ENCODE measurements at places on chromosomes 2 and 18. TPM values are rescaled to one million over a fixed set of nuclear protein-coding genes. Genes with fewer than 3 reads are reported as not detected.

Gene GREB1L
- not detected for total RNA-seq

GRCh38 chr18:6355789-6356589, 58.7 kb downstream of the L3MBTL4 start:
- no peak for DNase-seq

Gene COLEC12
- total RNA-seq: not detected

DNA sequence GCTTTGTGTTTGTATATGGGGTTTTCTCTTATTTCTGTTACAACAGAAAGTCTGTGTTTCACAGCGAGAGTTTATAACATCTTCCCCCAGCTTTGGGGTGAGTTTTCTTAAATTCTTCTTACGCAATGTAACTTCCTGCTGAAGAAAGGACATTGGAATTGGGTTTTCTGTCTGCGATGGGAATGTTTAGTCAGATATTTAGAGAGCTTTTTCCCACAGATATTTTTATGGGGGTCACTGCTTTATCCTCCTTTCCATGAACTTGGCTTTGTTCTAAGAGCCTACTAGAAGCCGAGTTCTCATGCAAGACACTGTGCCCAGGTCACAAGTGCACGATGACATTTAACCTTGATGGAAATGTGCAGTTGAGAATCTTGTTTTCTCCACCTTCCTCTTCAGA, 22.1 kb downstream of the B3GNT2 start:
- DNase-seq: no peak

GRCh38 chr2:65292106-65292400, 64.4 kb downstream of the ACTR2 start:
- DNase-seq: no peak

DNA sequence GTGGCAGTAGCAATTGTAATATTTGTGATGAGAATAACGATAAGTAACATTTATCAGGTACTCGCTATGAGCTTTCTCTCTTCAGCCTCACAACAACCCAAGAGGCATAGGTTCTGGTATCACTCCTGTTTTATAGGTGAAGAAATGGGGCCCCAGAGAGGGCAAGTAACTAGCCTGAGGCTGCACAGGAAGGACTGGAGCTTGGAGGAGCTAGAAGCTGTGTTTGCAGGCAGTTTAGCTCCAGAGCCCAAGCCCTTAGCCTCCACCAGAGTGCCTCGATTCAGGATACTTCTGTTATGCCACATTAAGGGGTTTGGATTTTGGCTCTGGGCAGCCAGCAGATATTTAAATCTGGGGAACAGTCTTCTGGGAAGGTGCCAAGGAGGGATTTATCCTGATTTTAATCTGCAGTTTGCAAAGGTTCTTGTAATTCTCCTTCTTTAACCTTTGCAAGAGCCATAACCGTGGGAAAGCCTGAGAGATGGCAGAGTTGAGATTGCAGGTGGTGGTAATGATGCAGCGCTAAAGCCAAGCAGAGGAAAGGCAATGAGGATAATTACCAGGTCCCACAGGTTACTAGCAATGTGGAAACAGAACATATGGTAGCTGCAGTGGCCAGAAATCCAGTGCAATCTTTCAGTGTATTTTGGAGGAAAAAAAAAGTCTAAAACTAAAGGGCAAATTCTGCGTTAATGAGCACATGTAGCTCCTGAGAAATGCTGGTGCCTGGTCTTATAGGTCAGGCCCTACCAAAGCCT, 9.1 kb downstream of the MOCOS start:
- no peak for DNase-seq

GRCh38 chr2:19169134-19169768, 189.2 kb downstream of the OSR1 start:
- no peak for DNase-seq

DNA sequence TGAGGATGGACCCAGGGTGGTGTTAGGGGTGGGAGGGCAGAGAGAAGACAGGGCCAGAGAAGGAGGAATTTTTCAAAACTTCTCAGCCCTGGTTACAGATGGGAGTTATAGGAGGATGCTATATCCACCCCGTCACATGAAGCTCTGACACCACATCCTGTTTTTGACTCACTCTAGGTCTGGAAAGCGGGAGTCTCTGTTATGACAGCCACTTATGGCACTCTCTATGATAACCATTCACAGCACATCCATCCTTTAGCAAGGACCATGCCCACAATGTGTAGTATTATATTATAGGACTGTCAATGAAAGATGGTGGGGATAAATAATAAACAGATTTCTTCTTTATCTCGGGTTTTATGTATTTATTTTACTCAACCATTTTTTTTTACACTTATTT, 461.2 kb downstream of the CDH2 start:
- DNase-seq: no peak

GRCh38 chr2:234957834-234958135, 6.0 kb downstream of the SH3BP4 start:
- no peak for DNase-seq

- no peak for DNase-seq
These were observed 186.8 kb upstream of the SMAD7 start for GRCh38 chr18:49137585-49137984.

DNA sequence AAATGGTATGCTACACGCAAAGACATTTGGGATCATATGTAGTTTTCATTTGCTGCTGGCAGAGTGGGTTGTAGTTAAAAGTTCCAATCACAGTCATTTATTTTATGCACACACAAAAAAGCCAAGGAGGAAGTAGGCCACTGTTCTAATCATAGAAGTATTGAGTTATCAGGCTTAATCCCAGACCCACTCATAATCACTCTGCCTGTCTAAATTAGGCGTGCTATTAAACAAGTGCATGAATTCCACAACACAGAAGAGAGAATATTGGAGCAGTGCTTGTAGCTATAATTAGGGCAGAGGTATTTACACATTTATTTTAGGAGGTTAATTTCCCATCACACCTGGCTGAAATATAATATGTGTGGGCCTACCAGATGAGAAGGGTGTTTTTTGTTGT, 65.7 kb upstream of the FIGN start:
- DNase-seq: no peak

Gene SH2D6
- total RNA-seq: 0.33 TPM

Gene PLEKHA3
- 29.3 TPM for total RNA-seq

DNA sequence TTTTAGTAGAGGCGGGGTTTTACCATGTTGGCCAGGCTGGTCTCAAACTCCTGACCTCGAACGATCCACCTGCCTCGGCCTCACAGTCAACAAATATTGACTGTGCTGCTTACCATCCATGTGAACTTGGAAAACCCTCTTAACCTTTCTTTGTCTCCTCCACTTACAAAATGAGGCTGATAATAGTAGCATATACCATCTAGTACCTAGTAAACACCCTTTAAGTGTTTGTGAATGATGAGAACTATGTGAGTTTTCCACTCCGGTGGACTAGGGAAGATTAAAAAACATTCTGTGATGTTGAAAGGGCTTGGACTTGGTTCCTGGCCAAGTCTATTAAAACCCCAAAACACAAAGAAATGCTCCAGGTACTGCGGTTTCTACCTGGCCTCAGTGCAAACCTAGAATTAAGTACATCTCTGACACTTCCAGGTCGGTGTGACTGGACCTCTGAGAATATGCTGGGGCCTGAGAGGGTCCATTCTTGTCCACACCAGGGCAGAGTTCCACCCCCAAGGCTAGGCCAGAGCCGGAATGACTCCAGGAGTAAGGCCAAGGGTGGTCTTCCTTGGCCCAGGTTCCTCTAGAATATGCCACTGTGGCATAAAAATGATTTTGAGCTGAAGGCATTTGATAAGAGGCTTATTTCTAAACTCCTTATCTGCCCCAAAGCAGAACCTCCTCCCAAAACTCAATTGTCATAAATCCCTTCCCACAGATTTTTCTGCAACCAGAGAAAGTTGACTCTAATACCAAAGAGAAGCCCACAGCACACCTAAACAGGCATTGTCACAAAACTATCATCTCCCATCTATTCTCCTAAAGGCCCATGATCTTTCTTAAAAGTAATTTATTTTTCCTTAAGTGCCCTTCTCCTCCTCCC, 217.5 kb downstream of the TGIF1 start:
- DNase-seq: no peak

Gene RAMP1
- not detected for total RNA-seq

DNA sequence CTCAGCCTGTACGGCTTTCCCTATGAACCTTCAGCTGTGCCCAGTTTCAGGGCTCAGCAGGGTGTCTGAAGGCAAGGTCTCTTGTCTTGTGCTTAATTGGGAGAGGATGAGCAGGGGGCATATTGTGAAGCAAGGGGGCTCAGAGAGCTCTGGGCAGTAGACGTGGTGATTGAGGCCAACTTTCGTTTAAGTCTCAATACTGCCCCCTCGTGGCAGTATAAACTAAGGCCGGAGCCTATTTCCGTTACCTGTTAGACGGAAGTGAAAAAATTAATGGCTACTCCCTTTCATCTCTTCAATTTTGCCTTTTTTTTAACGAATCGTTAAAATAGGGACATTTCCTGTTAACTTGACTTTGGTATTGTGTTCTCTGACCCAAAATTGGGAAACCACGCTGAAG, 193.4 kb downstream of the TDRD15 start:
- DNase-seq: no peak

- DNase-seq: peak; percentile 13
These were observed 264.7 kb upstream of the ID2 start for GRCh38 chr2:8416849-8417832.

- no peak for DNase-seq
These were observed 255.3 kb downstream of the ZNF385B start for GRCh38 chr2:179606141-179606540.

Gene CABYR
- 1.2 TPM for total RNA-seq

DNA sequence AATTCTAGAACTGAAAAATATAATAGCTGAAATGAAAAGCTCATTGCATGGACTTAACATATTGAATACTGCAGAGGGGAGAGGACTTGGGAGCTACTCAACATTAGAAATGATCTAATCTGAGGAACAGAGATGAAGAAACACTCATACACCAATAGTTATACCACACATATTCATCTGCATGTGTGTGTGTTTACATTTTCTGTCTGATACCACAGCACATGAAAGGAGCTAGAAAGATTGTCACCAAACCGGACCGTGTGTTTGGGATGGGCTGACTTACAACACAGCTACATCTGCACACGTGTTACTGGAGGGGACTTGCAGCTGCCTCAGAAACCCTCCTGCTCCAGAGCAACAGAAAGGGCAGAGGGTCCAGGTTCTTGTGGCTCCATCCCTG, 47.8 kb downstream of the PXDN start:
- DNase-seq: no peak

DNA sequence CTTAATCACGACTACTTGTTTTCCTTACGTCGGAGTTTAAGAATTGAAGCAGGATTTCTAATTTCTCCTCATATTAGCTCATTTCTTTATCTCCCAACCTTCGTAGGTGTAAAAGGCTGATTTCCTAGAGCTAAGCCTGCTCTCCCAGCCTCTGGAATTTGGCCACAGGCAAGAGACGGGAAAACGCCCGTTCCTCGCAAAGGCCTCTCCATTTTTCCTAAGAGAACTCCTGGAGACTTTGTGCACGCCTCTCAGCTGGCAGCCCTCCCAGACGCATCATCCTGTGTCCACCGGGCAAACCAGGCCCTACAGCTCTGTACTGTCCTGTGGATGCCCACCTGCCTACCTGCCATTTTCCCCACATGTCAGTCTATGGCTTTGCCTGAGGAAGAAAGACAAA, 106.3 kb downstream of the FTCDNL1 start:
- DNase-seq: no peak

Gene BOLL
- total RNA-seq: not detected
